Activated CD4-positive, alpha-beta T cell treated with anti-CD3 and anti-CD28 coated beads for 36 hours (primary cell): ENCODE measurements at places on chromosomes 2 and 18. TPM values are rescaled to one million over a fixed set of nuclear protein-coding genes. Genes with fewer than 3 reads are reported as not detected.

MYO1B gene
- total RNA-seq, result 29.7 TPM

HOXD8 gene
- total RNA-seq, result not detected

DNA sequence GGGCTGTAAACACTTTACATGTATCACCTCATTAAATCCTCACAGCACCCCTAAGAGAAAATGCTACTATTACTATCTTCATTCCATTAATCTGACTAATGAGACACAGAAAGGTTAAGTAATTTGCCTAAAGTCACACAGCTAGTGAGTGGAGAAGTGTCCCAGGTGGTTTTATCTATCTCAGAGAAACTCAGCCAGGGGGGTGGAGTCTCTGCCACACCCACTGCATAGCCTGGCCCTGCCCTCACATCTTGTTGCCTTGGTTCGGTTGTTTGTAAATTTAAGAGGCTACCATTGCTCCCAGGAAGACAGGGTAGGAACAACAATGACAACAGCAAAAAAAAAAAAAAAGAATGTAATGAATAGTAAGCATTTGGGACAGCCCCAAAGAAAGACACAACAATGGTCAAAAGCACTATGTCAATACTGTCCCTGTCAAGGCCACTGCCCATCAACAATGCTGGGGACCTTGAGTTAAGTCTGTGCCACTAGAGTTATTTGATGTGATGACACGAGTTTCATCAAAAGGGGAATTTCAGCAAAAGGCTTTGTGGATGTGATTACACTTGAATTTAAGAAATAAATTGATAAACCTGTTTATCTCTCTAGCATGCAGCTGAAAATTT, 17.5 kb downstream of the CYRIA start:
- DNase-seq, result no peak
- no peak overlapping the region for H3K27ac ChIP-seq
- H3K36me3 ChIP-seq, result no peaks in the 10 kb centered on the region

CD226 gene
- total RNA-seq, result 53.3 TPM

GRCh38 chr18:39764873-39765272, 2190.2 kb upstream of the PIK3C3 start:
- H3K36me3 ChIP-seq, result no peaks in the 10 kb centered on the region
- no peak overlapping the region for H3K27ac ChIP-seq
- H3K27me3 ChIP-seq, result no peaks in the 10 kb centered on the region
- H3K4me1 ChIP-seq, result no peaks in the 10 kb centered on the region
- no peak for DNase-seq
